ENCODE measurements at places on chromosomes 1 and 21.

- DNase-seq: no peak
Observed at GRCh38 chr1:214248311-214249085, 32.5 kb upstream of the SMYD2 start.

DNA sequence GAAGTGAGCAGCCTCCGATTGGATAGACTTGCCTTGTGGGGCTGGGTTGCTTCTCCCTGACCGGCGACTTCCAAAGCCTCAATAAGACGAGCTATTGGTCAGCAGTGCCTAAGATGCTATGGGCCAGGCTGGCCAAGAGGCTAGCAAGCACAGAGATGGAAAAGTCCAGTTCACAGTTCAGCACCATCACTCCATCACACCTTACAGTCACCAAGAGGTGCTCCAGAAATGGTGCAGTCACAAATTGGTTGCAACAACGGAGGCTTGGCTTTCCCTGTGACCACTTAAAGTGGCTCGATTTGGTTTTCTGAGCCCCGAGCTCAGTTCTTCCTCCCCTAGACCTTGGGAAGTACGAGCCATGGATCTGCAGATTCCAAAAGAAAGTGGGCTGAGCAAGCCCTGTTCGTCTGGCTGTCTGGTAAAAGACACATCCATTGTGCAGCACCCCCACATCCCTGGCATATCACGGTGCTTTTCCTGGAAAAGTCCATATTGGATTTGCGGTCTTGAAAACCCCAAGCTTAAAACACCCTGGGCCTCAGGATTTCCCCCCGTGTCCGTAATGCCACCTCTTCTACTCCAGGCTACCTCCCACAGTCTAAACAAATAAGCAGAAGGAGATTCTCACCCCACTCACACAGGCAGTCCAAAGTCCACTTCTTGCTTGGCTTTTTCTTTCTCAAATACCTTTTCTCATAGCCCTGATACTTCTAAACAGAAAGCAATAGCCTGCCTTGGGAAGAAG lies 1.3 kb downstream of the SLAMF1 start:
- DNase-seq: no peak

GRCh38 chr1:21322681-21323016 lies 32.4 kb upstream of the ECE1 start:
- DNase-seq: no peak

DNA sequence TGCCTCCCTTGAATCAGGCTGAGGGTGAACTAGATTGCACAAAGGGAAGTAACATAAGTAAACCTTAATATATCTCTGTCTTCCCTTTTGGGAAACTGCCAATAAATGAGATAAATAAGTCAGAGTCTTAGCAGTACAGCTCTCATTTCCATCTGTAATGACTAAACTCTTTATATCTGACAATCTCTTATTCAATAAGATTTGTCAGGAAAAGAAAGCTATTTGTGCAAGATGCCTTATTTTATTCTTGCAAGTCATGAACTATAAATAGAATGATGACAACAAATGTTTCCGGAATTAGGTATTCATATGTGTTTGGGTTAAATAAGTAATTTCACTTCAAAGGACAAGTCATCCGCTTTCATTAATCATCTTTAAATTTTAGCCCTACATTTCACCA lies 229.2 kb downstream of the PTGER3 start:
- DNase-seq: no peak

GRCh38 chr1:53966794-53967193 lies 20.6 kb downstream of the LRRC42 start:
- DNase-seq: no peak
